ENCODE measurements at places on chromosomes 1 and 21. TPM values are rescaled to one million over a fixed set of nuclear protein-coding genes. Genes with fewer than 3 reads are reported as not detected.
A peak's percentile ranks its signal among the peaks of the same experiment; 100 is the strongest.

DNA sequence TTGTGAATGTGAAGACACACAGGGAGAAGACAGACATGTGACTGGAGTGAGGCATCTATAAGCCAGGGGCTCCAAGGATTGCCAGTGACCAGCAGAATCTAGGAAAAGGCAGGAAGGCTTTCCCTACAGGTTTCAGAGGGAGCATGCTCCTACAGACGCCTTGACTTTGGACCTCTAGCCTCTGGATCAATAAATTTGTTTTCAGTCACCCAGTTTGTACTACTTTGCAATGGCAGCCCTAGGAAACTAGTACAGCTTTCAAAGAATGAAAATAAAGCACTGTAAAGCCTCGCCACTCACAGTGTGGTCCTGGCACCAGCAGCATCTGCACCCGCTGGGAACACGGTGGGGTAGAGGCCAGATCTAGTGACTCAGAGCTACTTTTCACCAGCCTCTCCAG, 510.0 kb downstream of the LTN1 start:
- no peak for DNase-seq

- DNase-seq, result no peak
Observed at GRCh38 chr1:47229886-47230691, 1.9 kb downstream of the TAL1 start.

- DNase-seq, result no peak
Observed at GRCh38 chr1:211372463-211372862, 45.8 kb downstream of the TRAF5 start.

GRCh38 chr1:82840192-82840591, 1039.5 kb downstream of the ADGRL2 start:
- DNase-seq, result no peak

DNA sequence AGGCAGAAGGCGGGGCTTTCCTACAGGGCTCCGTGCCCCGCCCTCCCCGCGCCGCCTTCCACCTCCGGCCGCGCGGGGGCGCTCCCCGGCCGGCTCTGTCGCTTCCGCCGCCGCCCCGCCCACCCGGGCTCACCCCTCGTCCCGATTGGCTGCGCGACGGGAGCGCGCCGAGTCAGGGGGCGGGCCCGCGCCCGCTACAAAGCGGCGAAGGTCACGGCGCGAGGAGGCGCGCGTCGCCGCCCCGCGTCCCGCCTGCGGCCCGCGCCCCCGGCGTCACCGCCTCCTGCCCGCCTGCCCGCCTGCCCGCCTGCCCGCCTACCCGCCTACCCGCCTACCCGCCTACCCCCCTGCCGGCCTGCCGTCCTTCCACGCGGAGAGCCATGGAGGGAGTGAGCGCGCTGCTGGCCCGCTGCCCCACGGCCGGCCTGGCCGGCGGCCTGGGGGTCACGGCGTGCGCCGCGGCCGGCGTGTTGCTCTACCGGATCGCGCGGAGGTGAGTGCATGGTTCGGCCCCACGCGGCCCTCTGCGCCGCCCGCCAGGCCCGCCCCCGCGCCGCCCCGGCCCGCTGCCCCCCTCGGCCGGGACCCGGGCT, at the start of gene TMEM201:
TSS of gene TMEM201 (plus strand) at position 361 of the 593 bp plus-strand sequence. CDS start at position 381, 20 bp downstream.
- DNase-seq, result peak; percentile 98

GRCh38 chr1:7582460-7582972, 188.6 kb upstream of the VAMP3 start:
- DNase-seq, result peak; percentile 2

DNA sequence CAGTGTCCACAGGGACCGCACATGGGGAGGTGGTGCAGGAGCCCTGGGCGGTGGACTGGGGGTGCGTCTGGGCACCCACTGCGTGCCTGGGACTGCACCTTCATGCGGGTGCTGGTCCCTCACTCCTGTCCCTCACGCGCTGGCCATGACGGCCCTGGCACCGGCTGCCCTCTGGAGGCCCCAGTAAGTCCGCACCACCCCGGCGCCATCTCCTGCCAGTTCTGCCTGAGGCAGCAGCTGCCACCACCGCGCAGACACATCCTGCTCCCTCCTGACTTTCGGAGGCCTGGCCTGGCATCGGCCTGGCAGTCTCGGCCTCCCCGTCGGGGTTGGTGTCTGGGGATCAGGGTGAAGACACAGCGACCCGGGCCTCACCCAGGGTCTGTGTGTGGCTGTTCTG, 64.8 kb downstream of the MORN1 start:
- no peak for DNase-seq

GRCh38 chr1:8077120-8077573, 51.0 kb upstream of the ERRFI1 start:
- peak; percentile 75 for DNase-seq

DNA sequence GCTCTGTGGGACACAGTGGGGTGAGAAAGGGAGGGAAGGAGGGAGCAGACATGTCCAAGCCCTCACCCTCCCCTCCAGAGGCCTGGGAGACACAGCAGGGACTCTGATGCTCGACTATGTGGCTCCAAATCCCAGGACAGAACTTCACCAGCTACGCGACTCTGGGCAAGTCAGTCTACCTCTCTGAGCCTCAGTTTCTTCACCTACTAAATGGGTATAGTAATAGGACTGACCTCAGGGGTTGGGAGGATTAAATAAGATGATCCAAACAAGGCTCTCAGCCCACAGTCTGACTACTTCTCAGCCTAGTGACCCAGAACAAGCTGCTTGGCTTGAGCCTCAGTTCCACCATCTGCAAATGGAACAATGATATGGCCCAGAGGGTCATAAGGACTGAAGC, 19.6 kb downstream of the SDC3 start:
- no peak for DNase-seq

DNA sequence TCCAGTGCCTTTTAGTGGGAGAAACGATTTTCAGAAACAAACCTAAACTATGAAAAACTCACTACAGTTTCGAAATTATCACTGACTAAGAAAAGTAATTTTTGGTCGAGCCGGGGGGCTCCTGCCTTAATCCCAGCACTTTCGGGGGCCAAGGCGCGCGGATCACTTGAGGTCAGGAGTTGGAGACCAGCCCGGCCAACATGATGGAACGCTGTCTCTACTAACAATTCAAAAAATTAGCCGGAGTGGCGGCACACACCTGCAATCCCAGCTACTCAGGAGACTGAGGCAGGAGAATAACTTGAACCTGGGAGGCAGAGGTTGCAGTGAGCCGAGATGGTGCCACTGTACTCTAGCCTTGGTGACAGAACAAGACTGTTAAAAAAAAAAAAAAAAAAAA, 3.0 kb downstream of the CFHR3 start:
- no peak for DNase-seq

- DNase-seq, result no peak
Observed at GRCh38 chr1:34125721-34126380, 39.2 kb downstream of the CSMD2 start.

GRCh38 chr1:3607703-3608065, 3.6 kb downstream of the MEGF6 start:
- DNase-seq, result no peak

DNA sequence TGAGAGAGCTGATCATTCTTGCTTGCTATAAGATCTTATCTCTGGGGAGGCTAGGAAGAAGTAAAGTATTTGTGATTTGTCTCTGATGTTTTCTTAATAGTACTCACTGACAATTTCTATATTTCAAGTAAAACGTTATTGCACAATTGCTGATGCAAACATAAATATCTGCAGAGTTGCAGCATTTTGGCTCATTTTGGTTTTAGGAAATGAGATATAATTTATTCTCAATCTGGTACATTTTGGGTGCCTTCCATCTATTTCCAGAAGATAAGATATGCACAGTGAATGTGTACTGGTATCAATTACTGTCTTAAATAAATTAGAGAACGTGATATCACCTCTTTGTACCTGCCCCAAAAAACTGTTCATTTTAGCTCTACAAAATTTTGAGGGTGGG, 1431.5 kb downstream of the BRINP3 start:
- DNase-seq, result no peak

GRCh38 chr1:207860531-207860930, 50.4 kb downstream of the CD34 start:
- no peak for DNase-seq

DNA sequence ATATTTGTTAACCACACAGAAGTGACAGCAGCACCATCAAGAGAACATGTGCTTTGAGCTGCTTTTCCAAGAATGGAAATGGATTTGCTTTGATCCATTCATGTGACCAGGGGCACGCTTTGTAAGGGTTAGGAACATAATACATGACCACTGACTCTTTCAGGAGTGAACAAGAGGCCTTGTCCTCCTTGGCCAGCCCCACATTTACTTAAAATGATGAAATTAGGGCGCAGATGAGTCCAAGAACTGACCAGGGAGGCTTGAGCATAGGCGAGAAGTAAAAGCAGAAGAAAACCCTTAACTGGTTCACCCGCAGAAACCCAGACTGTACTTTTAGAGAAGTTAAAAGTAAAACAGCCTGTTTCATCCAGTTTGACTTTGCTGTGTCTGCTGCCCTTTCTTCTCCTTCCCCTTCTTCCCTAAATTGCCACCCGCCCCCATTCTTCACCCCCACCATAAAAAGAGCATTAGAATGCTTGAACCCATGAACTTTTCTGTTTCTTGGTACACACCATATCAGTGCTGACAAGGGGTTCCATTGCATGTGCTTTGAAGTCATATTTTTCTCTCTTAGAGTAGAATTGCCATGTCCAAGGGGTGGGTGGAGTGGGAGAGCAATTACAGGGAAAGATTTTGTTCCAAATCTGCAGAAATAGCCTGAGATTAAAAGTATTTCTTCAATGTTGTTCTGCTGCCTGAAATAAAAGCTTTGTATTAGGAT, 2.6 kb upstream of the GLUL start:
- no peak for DNase-seq

DNA sequence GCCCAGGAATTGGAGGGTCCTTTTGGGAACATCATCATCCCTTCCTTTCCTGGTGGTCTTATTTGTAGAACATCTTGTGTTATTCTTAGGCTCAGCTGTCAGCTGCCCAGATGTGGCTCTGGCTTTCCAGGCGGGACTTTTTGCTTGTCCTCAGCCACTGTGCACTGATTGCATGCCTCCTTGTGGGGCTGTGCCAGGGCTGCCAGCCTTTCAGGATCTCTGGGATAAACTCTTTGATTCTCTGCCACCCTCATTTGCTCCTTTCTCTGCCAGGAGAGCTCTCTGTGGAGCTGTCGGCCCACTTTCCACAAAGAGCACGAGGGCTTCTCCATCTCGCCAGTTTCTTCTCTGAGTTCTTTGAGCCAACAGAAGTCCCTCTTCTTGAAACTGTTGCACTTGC, 63.1 kb downstream of the PTPRU start:
- no peak for DNase-seq

- no peak for DNase-seq
Observed at GRCh38 chr1:200150721-200151120, 123.2 kb downstream of the NR5A2 start.

- DNase-seq, result no peak
Observed at GRCh38 chr1:207072233-207072632, 16.4 kb upstream of the C4BPB start.

- no peak for DNase-seq
Observed at GRCh38 chr1:228515200-228515834, 28.1 kb downstream of the RNF187 start.

DNA sequence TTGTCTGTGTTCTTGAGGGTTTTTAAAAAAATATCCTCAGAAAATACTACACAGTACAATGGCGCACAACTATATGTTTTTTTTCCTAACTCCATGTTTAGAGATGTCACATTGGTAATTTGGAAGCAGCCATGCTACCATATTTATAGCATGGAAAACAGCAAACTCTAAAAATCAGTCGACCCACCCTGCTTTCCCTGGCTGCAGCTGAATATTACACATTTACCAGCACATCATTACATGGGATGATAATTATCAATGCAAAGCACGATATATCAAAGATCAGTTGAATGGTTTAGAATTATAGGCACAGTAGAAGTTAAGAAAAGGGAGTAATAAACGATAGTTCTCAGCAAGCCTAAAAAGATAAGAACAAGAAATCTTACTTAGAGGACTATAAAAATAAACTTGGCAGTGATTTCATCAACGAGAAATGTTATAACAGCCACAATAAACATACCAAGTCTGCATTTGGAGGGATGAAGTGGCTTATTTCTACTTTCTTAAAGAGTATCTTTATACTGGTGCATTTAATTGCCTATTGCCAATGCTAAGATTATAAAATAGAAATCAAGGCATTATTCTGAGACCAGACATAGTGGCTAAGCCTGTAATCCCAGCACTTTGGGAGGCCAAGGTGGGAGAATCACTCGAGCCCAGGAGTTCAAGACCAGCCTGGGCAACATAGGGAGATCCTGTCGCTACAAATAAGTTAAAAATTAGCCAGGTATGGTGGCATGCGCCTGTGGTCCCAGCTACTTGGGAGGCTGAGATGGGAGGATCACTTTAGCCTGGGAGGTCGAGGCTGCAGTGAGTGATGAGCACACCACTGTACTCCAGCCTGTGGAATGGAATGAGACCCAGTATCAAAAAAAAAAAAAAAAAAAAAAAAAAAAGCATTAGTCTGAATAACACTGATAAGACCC, 43.4 kb downstream of the WDR64 start:
- DNase-seq, result no peak

GRCh38 chr1:206963740-206964139, 6.5 kb downstream of the FCAMR start:
- DNase-seq, result peak; percentile 65

DNA sequence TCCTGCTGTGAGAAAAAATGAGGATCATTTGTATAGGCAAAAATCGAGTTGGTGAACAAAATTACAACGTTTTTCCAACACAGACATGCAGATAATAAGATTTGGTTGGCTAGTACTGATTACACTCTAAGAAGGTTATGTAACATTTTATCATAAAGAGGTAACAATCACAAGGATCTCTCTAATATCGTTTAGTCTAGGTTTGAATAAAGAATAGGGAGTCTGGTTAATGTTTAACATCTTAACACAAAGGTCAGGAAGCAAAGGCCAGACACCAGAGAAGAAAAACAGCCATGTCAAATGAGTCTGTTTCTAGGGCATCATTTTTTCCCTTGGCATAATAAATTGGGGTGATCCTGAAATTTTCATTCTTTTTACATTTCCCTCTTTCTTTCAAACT, 207.4 kb upstream of the CHRM3 start:
- no peak for DNase-seq

The KCNE1 gene
- 3.8 TPM for total RNA-seq

The CHIA gene
- total RNA-seq, result not detected

The JMJD4 gene
- total RNA-seq, result 14.9 TPM

The PAQR6 gene
- 0.70 TPM for total RNA-seq

The ADGRL4 gene
- total RNA-seq, result 5.0 TPM

The LEFTY2 gene
- not detected for total RNA-seq

The HLX gene
- 18.2 TPM for total RNA-seq

The FAM3B gene
- 49.5 TPM for total RNA-seq

The ZNHIT6 gene
- 5.5 TPM for total RNA-seq

The CSMD2 gene
- 1.2 TPM for total RNA-seq

The PDZK1 gene
- 223 TPM for total RNA-seq

The CDK18 gene
- total RNA-seq, result 98.0 TPM

The SPRR5 gene
- not detected for total RNA-seq

Data from Peyer's patch (tissue), 4 donors.